Calu3 (cell line): ENCODE measurements at places on chromosomes 2 and 18. TPM values are rescaled to one million over a fixed set of nuclear protein-coding genes. Genes with fewer than 3 reads are reported as not detected.

DNA sequence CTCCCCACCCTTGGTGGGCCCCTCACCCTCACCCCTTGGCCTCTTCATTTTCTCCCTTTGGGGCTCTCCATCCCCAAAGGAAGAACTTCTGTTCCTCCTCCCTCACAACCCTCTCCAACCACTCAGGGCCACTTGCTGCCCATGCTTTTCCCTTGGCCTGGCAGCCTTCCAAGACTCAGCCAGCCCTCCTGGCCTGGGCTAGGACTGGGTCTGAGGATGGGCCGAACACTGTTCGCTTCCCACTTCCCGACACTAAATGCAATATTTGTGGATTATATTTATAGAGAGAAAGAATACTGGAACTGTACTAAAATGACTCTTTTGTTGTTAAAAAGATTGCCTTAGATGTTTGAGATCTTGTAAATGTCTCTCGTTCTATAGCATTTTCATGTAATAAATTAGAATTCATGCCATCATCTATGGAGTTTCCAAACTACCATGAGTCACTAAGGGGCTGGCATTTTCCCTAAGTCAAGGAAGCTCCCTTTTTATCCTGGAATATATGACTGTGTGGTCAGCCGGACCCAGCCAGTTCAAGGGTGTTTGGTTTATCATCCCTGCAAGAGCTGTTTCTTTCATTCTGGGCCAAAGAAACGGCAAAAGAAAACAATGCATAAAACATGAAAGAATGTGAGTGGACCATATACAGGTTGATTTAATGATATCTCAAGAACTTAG, 3.8 kb downstream of the CXCR2 start:
- peaks cover 62% of the 10 kb centered on the region for H3K27me3 ChIP-seq
- no peak overlapping the region for H3K27ac ChIP-seq
- no peaks in the 10 kb centered on the region for H3K36me3 ChIP-seq
- no peak for DNase-seq
- no peak overlapping the region for H3K4me3 ChIP-seq
- no peaks in the 10 kb centered on the region for H3K4me1 ChIP-seq

DNA sequence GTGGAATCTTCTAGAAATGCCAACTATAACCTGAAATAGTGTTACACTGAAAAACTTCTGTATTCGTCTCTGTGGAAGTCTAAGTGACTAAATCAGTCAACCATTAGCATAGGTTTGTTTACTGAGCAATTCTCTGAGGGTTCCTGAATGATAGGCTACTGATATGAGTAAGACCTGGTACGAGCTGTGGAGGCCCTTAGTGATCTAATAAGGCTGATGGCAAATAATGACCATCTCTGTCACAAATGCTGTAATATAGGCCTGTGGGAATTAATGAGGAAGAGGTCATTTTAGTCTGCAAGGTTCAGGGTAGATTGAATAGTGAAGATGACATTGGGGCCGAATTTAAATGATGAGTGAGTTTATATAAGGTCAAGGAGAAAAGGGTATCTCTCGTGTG, 82.5 kb downstream of the MGAT5 start:
- no peak for DNase-seq
- H3K4me1 ChIP-seq, result no peaks in the 10 kb centered on the region
- peaks cover 5% of the 10 kb centered on the region for H3K36me3 ChIP-seq
- no peak overlapping the region for H3K4me3 ChIP-seq
- H3K27ac ChIP-seq, result no peak overlapping the region

GRCh38 chr18:59788791-59789106, 91.5 kb upstream of the CCBE1 start:
- H3K36me3 ChIP-seq, result peaks cover 4% of the 10 kb centered on the region
- peak overlapping the region; percentile 68 for H3K27ac ChIP-seq
- H3K4me1 ChIP-seq, result peaks cover 55% of the 10 kb centered on the region
- peak overlapping the region; percentile 38 for H3K4me3 ChIP-seq
- DNase-seq, result no peak
- no peaks in the 10 kb centered on the region for H3K27me3 ChIP-seq

GRCh38 chr18:68666381-68666780, 48.5 kb downstream of the TMX3 start:
- no peak overlapping the region for H3K27ac ChIP-seq
- no peaks in the 10 kb centered on the region for H3K4me1 ChIP-seq
- no peaks in the 10 kb centered on the region for H3K36me3 ChIP-seq
- DNase-seq, result no peak
- H3K4me3 ChIP-seq, result no peak overlapping the region
- no peaks in the 10 kb centered on the region for H3K27me3 ChIP-seq

GRCh38 chr2:69945441-69945840, 16.0 kb downstream of the ASPRV1 start:
- no peak overlapping the region for H3K4me3 ChIP-seq
- H3K27me3 ChIP-seq, result no peaks in the 10 kb centered on the region
- no peak overlapping the region for H3K27ac ChIP-seq
- H3K4me1 ChIP-seq, result peaks cover 28% of the 10 kb centered on the region
- no peak for DNase-seq
- peaks cover 10% of the 10 kb centered on the region for H3K36me3 ChIP-seq

DNA sequence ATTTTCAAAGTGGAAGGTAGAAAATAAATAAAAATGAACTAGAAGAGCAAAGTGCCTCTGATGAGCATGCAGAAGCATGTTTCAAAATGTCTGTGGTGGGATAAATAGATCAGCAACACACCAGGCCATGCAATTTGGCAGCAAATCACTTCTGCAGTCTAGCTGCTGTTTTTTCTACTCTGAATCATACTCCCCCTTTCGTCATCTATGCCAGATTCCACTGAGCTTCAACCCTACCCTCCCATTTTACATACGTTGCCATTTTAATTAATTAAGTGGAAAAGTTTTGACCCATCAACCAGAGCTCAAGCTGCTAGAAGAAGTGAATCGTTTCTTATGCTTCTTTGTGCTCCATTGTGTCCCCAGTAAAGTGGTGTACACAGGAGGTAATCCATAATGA, 79.3 kb downstream of the NRXN1 start:
- peaks cover 16% of the 10 kb centered on the region for H3K4me1 ChIP-seq
- no peak for DNase-seq
- H3K27me3 ChIP-seq, result no peaks in the 10 kb centered on the region
- peak overlapping the region; percentile 44 for H3K4me3 ChIP-seq
- peak overlapping the region; percentile 96 for H3K27ac ChIP-seq
- no peaks in the 10 kb centered on the region for H3K36me3 ChIP-seq

DNA sequence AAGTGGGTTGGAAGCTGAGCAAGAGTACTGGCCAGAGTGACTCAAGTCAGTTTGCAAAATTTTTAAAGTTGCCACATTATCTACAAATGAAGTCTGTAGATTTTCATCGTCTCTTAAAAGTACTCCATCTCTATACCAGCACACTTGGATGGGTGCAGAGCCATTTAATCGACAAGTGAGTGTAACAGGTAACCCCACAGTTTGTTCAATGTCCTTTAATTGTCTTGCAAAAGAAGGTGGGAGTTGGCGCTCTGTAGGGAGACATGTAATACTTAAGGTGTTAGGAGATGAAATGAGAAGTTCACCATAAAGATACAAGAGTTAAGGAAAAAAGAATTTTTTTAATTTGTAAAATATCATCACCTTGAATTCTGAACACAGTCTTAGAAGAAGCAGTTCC, 84.9 kb downstream of the TTN start:
- no peak for DNase-seq
- peaks cover 81% of the 10 kb centered on the region for H3K27me3 ChIP-seq
- no peaks in the 10 kb centered on the region for H3K36me3 ChIP-seq
- peaks cover 20% of the 10 kb centered on the region for H3K4me1 ChIP-seq

DNA sequence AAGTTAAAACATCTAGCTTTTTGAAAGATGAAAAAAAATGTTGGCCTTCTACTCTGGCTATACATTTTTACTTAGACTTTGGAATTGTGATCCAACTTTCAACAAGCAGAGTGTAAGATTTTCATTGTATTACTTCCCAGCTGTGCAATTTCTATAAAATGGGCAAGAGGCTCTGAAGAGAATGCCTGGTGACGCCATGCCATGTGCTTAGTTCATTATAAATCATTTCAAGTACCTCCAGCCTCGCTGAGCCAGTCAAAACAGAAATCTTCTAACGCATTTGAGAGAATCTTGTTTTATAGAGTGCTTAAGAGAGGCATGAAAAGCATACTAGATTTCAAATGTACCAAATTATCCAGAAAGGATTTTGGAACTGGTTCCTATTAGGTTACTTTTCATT, 10.1 kb upstream of the STK17B start:
- no peaks in the 10 kb centered on the region for H3K36me3 ChIP-seq
- H3K4me3 ChIP-seq, result no peak overlapping the region
- peaks cover 40% of the 10 kb centered on the region for H3K4me1 ChIP-seq
- H3K27ac ChIP-seq, result no peak overlapping the region

DNA sequence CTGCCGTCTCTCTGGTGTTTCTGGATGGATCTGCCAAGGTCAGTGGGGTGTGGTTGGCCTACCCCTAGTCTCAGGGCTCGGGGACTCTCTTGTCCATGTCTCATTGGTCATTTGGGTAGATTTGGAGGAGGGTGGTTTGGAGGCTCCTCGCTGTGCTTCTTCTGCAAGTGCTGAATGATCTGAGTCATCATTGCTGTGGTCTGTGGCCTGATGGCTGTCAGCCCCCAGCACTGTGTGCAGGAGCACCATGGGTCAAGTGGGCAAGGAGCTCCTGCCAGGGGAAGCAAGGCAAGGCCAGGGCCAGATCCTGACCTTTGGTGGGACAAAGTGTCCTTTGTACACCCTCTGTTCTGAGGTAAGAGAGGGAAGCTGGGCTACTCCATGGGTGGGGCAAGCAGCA, 221.8 kb downstream of the FHOD3 start:
- no peaks in the 10 kb centered on the region for H3K4me1 ChIP-seq
- no peak overlapping the region for H3K27ac ChIP-seq
- no peak for DNase-seq
- peaks cover 39% of the 10 kb centered on the region for H3K27me3 ChIP-seq
- H3K4me3 ChIP-seq, result no peak overlapping the region

The LYPD6 gene
- total RNA-seq, result 3.4 and 3.9 TPM in 2 replicates

The REG1B gene
- total RNA-seq, result not detected in 2 replicates
